Smooth muscle cell of the pulmonary artery (primary cell): ENCODE measurements at places on chromosomes 3 and 15. TPM values are rescaled to one million over a fixed set of nuclear protein-coding genes. Genes with fewer than 3 reads are reported as not detected.

The TM4SF18 gene
- 0.07 and 0.72 TPM in 2 replicates for total RNA-seq

The FBXW12 gene
- total RNA-seq: not detected in 2 replicates

The TGM5 gene
- total RNA-seq: 0.26 TPM in 1 of 2 replicates, not detected in the other

The DAPK2 gene
- total RNA-seq: 0.59 and 0.98 TPM in 2 replicates

The RASGRP1 gene
- total RNA-seq: 1.1 and 5.1 TPM in 2 replicates

The RFX7 gene
- total RNA-seq: 8.1 and 8.4 TPM in 2 replicates

The SNX22 gene
- 0.10 and 0.13 TPM in 2 replicates for total RNA-seq

The OIP5 gene
- total RNA-seq: 0.56 and 2.0 TPM in 2 replicates

The SAMMSON gene
- not detected in 2 replicates for total RNA-seq

The SGO1 gene
- total RNA-seq: 0.83 and 2.2 TPM in 2 replicates

The GOLGA8T gene
- total RNA-seq: 0.13 and 0.17 TPM in 2 replicates

The RTP2 gene
- total RNA-seq: not detected in 2 replicates

The NPHP3 gene
- total RNA-seq: 27.1 and 29.5 TPM in 2 replicates

The TAMM41 gene
- 5.0 and 7.6 TPM in 2 replicates for total RNA-seq

The TRAT1 gene
- total RNA-seq: not detected in 2 replicates

The DISP2 gene
- 0.13 and 0.17 TPM in 2 replicates for total RNA-seq

The ALDH1L1 gene
- total RNA-seq: 0.07 and 0.96 TPM in 2 replicates

The PXYLP1 gene
- total RNA-seq: 5.8 and 7.6 TPM in 2 replicates

The FEZF2 gene
- total RNA-seq: not detected in 2 replicates

The IL17RE gene
- total RNA-seq: 0.89 and 2.1 TPM in 2 replicates
